ENCODE measurements at places on chromosomes 3 and 15. TPM values are rescaled to one million over a fixed set of nuclear protein-coding genes. Genes with fewer than 3 reads are reported as not detected.

Gene ONECUT1
- total RNA-seq: not detected

Gene CADM2
- 0.03 TPM for total RNA-seq

Gene PRR20G
- total RNA-seq: not detected

Gene CTDSPL2
- total RNA-seq: 113 TPM

Gene XCR1
- 0.14 TPM for total RNA-seq

Gene ANKUB1
- total RNA-seq: not detected

Gene IL12A
- 0.93 TPM for total RNA-seq

Gene FAM107A
- not detected for total RNA-seq

Gene RBM6
- total RNA-seq: 106 TPM

Gene MAP6D1
- 1.1 TPM for total RNA-seq

Gene SPINT1
- total RNA-seq: 1.0 TPM

Gene GXYLT2
- total RNA-seq: 0.08 TPM

Gene GUCA1C
- not detected for total RNA-seq

Gene HCN4
- not detected for total RNA-seq

Gene HYAL1
- total RNA-seq: 0.38 TPM

Gene PRSS50
- not detected for total RNA-seq

Gene CCDC191
- total RNA-seq: 3.6 TPM

Gene CORO2B
- total RNA-seq: not detected

Gene KLHL40
- total RNA-seq: not detected

Gene SLCO2A1
- not detected for total RNA-seq

Gene GOLGA6B
- total RNA-seq: 0.22 TPM

Gene ATP13A5
- total RNA-seq: not detected

Gene TFG
- 58.8 TPM for total RNA-seq

Gene QTRT2
- 27.0 TPM for total RNA-seq

Gene CYP8B1
- total RNA-seq: not detected
